ENCODE measurements at places on chromosomes 7 and 10.

DNA sequence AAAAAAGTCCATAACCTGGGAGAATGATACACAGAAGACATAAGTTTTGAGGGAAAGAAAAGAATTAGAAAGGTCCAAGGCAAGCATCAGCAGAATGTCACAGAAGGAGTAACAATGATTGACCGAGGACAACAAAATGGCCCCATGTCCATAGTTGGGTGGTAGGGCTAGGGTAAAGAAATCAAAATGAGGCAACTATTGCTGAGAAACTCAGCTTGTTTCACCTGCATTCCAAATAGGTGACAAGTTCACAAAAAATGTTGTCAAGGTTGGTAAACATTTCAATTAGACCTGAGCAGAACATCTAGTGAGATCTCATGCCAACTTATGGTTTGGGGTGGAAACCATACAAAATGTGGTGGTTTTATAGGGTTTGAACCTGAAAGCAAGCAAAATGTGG, 22.8 kb upstream of the DLX6 start:
- peak; percentile 26 for DNase-seq

DNA sequence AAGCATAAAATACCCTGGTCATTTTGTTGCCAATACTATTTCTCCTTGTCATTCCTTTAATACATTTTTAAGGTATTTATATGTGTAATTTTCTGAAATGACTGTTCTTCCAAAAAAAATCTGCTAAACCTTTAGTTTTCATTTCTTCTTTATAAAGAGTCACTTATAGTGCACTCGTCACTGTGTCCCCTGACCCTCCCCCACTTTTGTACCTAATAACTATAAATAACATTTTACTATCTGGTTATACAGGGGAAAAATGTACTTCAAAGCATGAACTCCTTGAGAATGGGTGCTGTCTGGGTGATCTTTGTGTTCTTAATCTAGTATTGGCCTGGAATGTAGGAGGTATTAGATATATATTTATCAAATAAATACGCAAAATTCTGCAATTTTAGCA, 31.1 kb downstream of the RTKN2 start:
- no peak for DNase-seq

DNA sequence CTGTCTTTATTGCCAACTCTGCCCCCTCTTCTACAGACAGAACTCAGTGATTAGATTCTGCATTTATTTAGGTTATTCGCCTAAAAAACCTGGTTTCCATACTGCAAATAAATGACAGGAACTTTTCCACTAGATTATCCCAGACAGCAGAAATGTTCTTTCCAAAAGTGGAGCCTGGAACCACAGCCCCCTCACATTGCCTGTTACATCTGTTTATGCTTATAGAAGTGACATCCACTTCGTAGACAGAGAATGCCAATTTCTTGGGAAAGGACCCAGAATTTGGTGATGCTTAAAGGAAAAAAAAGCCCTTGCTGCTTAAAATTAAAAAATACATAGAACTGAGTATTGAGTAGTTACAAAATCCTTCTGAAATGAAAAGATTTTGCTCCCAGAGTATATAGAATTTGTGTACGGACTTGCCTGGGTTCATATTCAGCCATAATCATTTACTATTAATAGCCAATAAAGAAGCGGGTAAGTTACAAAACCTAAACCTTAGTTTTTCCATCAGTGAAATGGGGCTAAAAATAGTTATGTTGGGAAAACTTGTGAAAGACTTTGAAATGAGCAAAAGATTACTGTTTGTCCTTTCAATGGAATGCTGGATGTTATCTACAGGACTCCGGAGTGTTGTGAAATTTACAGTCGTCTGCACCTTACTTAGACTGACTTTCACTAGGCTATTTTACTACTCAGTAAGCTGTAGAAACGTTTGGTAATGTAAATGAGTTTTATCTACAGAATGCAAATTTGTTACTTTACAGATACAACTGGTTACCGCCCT, 1.1 kb upstream of the PPP1R9A start:
- DNase-seq: no peak

DNA sequence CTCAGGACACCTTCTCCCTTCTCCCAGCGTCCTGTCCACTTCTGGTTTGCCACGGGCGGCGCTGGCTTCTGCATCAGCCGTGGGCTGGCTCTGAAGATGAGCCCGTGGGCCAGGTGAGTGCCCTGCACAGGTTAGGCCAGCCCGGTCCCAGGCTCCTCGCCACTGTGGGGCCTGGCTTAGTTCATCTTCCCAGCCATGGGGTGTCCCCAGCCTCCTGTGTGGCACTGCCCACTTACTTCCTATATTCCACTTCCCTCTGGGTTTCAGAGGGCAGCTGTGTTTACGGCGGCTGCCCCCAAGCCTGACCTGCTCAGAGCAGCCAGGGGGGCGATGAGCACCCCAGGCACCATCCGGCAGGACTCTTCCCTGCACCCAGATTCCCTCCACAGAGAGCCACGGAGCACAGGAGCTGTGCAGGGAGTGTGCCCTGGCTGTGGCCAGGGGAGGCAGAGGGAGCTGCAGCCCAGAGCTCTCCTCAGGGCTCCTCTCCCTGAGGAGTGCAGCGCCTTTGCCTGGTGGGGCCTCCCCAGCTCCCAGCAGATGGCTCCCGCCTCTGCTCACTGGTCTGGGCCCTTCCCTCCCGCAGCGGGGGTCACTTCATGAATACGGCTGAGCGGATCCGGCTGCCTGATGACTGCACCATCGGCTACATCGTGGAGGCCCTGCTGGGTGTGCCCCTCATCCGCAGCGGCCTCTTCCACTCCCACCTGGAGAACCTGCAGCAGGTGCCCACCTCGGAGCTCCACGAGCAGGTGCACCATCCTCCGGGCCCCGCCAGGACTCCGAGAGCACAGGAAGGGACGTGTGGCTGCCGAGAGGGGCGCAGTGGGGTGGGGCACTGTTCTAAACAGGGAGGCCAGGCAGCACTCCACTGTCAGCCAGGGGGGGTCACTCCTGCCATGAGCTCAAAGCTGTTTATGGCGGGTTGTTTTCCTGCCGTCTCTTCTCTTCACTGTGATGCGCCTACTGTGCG, 6.4 kb downstream of the LFNG start:
- no peak for DNase-seq

- no peak for DNase-seq
These were observed 18.0 kb downstream of the MRLN start for GRCh38 chr10:59735296-59735695.

GRCh38 chr7:8923164-8923806, 489.9 kb downstream of the NXPH1 start:
- no peak for DNase-seq

GRCh38 chr10:62657244-62657835, 147.2 kb upstream of the ADO start:
- DNase-seq: no peak

- no peak for DNase-seq
These were observed 33.4 kb upstream of the OPTN start for GRCh38 chr10:13066527-13066926.

DNA sequence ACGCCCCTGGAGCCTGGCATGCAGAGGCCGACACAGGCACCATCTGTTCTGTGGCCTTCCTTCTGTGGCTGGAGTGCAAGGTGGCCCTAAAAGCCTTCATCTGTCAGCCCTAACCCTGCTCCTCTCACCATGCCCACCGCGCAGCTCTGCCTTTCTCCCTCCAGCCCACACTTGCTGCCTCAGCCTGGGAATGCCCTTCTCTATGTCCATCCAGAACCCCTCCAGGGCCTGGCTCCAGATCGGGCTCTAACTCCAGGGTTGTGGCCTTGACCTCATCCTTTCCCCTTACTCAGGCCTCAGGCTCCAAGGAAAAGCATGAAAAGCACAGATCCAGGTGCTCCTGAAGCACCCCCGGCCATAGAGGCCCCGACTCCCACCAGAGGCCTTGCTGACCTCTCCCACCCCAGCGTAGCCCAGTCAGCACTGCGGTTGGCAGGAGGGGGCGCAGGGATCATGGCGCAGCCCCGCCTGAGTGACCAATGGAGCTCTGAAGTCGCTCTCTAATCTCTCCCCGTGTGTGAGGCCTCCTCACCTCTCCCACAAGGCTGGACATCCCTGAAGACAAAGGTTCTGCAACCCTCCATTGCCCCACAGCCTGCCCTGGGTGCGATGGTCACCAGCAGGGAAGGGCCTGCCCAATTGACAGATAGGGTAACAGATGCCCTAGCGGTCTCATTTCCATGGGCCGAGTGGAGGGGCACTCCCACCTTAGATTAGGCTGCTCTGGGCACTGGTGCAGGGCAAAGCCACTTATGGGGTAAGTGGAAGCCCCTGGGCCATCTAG, 9.2 kb downstream of the ZCCHC24 start:
- no peak for DNase-seq

- peak; percentile 20 for DNase-seq
These were observed 725.1 kb downstream of the GRID1 start for GRCh38 chr10:85641479-85642009.

DNA sequence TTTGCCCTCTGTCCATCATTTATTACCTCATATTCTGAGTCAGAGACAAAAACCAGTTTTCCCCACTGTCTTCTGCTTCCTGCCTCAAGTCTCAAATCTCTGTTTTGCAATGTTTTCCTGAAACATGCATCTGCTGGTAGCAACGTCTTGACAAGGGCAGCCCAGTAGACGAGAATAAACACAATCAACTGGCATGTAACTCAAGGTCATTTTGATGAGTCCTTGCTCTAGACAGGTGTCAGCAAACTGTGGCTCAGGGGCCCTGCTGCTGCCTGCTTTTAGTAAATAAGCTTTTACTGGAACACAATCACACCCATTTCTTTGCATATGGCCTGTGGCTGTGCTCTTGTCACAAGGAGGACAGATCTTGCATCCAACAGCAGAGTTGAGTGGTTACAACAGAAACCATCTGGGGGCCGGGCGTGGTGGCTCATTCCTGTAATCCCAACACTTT, 59.8 kb downstream of the ITIH5 start:
- DNase-seq: no peak

- DNase-seq: no peak
These were observed 89.7 kb upstream of the CSTF2T start for GRCh38 chr10:51789118-51789517.

- DNase-seq: no peak
These were observed 41.4 kb downstream of the LOXL4 start for GRCh38 chr10:98226508-98227144.

- no peak for DNase-seq
These were observed 45.3 kb downstream of the ZNRF2 start for GRCh38 chr7:30329716-30330115.

GRCh38 chr10:98340940-98341310, 72.9 kb upstream of the LOXL4 start:
- peak; percentile 32 for DNase-seq

DNA sequence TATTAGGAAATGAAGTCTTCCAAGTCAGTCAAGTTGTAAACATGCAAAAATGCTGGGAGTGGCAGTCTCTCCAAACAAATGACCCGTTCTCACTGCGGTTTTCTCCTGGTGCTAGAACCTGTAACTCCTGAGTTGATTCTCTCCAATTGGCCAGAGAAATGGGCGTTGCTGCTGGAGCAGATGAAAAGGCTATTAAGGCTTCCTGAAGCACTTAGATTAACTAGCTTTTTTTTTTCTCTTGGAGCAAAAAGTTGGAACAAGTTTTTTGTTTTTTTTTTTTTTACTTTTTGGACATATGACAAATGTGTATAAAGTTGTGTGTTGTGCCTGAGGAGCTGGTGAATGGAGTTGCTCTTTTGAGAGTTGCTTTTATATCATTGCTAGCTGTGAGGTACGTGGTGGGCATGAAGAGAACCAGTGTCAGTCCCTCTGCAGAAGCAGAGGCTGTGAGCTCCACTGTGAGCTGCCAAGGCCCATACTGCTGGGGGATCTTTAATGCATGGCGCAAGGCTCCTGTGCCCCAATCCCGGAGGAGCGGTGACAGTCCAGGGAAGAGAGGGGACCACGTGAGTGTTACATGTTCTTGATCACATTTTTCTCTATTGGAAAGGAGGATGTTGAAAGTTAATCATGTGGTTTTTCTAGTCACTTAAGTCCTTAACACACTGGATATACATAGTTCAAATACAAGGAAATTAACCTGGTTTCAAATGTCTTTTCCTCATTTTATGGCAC, 393.6 kb upstream of the GALNT17 start:
- DNase-seq: peak; percentile 44

GRCh38 chr7:119197172-119197876, 972.8 kb downstream of the ANKRD7 start:
- DNase-seq: peak; percentile 0

GRCh38 chr10:23459308-23459939, 20.5 kb downstream of the OTUD1 start:
- no peak for DNase-seq

DNA sequence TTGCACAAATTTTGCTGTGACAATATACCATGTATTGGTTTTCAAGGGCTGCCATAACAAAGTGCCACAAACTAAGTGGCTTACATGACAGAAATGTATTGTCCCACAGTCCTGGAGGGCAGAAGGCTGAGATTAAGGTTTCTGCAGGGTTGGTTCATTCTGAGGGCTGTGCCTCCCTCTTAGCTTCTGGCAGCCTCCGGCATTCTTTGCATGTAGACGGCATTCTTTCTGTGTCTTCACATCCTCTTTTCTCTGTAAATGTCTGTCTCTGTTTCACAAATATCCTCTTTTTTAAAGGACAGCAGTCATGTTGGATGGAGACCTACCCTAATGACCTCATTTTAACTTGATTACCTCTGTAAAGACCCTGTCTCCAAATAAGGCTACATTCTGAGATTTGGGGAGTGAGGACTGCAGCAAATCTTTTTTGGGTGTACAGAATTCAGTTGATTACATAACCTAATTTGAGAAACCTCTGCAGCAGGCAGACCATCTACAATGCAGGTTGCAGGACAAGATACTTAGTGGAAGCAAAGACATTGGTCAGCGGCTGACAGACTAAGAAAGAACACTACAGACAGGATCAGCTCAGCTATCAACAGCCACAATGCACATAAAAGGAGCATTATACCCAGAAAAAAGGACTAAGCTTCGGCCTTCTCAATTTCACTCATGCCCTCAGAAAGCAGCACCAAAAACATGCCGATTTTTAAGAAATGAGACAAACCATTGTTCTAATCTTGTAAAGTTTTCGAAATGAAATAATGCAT, 84.6 kb upstream of the FAM3C start:
- no peak for DNase-seq

DNA sequence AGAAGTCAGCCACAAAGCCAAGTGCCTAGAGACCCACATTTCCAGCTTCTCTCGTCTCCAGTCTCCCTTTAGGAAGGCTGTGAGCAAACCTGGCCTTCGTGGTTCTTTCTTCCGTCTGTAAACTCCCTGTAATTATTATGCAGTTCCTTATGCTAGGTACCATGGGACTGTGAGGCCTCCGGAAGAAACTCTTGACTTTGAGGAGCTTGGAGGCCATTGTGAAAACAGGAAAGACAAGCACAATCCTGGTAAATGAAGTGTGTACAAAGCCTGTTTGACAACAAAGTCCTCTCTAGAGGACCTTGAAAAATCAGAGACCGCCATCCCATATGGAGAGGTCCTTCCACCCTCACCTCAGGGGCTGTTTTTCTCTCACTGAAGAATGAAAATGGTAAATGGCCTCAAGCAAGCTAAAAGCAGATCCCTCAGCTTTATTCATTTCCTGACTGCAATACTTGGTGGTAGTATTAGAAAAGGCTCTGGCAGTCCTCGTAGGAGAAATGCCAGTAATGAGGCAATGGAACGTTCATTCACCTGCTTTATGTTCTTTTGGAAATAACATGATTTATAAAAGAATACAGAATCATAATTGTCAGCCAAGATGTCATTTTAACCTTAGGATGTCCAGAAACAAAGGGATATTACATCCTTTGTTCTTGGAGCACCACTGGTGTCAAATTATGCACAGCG, 926.4 kb downstream of the LRMDA start:
- DNase-seq: no peak

- DNase-seq: no peak
These were observed 576.3 kb downstream of the GFRA1 start for GRCh38 chr10:115696747-115697146.

Data from urothelium cell line (cell line).